Cerebellar cortex (tissue), 1 donor: ENCODE measurements at places on chromosomes 5 and 9.

DNA sequence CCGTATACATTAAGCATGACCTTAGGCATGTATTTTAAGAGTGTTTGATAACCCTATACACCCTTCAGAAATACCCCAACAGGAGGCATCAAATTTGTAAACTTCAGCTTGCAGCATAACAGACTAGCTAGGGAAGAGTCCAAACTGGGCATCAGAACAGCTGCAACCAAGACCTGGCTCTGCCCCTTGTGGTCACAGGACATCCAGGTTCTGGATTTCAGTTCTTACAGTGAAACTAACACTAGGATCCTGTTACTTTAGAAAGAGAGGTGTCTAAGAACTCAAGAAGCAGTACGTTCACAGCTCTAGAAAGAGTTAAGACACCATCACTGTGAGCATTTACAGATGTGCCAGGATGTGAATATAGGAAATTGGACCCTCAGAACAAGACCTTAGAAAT is 229.8 kb downstream of the BNC2 start:
- peak; percentile 25 for DNase-seq

GRCh38 chr5:34957321-34957720 is 28.0 kb downstream of the DNAJC21 start:
- DNase-seq: no peak

DNA sequence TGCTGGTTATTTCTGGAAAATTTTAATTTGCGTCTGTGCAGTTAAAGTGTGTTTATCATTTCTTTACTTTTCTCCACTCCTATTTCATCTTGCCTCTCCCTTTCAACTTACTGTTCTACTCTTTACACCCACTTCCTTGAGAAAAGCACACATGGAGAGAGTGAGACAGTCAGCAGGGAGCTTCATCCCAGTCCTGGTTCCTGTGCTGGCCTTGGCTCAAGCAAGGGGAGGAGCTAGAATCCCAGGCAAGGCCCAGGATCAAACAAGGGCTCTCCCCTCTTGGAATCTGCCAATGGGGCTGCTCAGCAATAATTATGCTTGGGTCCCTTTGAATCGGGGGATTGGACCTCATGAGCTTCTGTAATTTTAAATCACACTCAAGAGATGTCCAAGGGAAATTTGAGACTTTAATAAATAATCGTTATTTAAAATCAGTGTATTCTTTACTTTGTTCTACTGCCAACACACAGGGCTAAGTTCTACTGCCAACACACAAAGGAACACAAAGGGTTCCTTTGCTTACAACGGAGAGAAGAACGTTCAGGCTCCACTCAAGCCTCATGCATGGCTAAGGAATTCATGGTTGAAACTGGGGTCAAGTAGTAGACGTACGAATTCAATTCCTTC is 439.3 kb upstream of the DAB2 start:
- no peak for DNase-seq

DNA sequence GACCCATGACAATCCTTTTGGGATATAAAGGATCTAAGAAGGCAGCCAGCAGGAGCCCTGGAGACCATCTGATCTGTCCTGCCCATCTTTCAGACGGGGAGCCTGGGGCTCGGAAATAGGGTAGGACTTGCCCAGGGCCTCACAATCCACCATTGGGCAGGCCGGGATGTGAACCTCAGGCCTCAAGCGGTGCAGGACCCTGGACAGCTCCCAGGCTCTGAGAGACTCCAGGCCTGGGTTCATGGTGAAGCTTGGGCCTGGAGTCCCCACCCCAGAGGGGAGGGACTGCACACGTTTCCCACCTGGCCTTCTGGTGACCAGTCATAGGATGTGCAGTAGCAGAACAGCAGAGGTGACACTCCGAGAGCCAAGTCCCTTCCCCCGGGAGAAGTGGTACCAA is 36.6 kb upstream of the RAPGEF1 start:
- no peak for DNase-seq

DNA sequence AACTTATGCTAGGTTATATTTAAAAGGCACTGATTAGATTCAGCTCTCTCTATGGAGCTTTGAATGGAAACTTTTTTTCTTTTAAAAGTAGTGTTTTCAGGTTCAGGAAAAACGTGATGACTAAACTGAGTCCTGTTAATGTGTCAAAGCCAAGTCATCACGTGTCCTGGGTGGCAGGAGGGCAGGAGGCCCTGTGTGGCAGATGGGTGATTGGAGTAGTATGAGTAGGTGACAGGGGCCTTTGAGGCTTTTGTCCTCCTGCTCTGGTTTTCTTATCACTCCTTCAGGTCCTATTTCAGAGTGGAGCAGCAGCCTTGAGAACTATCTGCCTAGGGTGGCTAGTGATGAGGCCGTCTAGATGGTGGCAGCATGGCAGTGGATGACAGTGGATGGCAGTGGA is 17.7 kb upstream of the CARTPT start:
- no peak for DNase-seq

- no peak for DNase-seq
Observed at GRCh38 chr9:138066049-138066448, 188.5 kb downstream of the CACNA1B start.

DNA sequence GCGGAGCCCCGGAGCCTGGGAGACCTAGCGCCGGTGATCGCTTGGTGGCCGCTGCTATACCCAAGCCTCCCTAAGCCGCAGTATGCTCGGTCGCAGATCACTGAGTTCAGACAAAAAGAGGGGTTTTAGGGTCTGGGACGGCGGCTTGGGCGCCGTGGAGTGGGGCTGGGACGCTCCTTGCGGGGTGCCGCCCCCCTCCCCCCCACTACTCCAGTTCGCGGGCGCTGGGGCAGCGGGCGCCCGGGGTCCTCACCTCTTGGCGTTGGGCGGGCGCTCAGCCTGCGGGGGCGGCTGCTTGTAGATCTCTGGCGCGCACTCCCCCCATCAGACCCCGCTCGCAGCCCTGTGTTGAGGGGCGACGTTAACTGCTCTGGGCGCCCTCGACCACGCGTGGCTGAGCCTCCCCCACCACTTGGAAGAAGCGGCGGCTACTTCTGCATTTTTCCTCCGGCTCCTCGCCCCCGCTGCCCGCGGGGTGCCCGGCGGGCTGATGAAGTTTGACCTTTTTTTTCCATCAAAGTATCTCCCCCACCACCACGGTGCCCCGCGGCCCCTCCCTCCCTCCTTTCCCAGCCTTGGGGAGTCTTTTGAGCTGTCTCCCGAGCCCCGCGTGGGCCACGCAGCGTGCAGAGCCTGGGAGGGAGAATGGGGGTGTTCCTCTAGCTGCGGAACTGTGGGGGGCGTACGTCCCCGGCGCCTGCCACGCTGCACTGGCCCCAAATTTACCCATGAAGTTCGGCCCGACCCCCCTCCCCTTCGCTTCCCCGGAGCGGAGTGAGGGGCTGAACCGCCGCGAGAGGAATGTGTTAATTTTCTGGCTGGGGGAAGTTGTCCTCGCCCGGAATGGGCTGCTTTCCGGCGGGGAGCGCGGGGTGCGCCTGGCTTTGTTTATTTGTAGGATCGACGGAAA is 1.2 kb downstream of the CXXC5 start:
- DNase-seq: no peak

GRCh38 chr5:53246042-53246836 is 136.7 kb upstream of the MOCS2 start:
- no peak for DNase-seq

DNA sequence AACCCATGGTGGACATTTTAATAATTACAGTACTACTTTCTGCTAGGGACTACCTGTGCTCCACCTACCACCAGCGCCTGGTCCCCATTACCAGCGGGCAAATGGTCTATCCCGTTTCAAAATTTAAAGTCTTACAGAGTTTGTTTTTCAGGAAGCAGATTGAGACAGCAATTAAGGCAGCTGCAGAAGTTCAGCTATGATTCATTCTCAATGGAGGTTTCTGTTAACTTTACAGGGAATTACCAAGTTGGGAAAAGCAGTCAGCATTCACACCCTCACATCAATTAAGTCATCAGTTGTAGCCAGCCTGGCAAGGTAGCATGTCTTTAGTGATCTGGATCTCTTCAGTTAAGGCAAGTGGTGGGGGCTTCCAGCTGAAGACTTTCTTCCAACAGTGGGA is 410.6 kb upstream of the DAB2 start:
- no peak for DNase-seq

DNA sequence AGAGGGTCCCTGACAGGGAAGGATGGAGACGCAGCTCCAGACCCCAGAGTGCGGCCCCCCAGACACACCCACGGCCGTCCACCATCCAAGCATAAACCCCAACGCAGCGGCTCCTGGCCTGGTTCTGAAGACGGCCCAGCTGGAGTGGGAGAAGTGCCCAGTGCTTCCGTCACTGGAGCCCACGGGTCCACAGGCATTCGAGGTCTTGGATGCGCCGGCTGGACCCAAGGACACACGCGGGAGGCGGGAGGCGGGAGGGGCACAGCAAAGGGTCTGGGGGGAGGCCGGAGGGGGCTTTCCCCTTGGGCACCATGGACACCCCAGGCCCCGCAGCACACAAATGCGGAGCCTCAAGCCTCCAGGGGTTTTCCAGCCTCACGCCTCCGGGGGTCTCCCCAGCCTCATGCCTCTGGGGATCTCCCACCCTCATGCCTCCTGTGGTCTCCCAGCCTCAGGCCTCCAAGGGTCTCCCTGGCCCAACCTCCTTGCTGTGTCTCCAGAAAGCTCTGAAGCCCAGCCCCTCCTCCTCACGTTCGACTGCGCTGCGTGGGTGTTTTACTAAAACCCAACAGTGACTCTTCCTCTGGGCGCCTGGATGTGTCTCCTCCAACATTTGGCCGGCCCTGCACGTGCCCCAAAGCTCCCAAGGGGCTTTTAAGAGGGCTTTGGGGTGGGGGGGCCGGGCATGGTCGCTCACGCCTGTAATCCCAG is 15.2 kb downstream of the EXD3 start:
- DNase-seq: peak; percentile 22

DNA sequence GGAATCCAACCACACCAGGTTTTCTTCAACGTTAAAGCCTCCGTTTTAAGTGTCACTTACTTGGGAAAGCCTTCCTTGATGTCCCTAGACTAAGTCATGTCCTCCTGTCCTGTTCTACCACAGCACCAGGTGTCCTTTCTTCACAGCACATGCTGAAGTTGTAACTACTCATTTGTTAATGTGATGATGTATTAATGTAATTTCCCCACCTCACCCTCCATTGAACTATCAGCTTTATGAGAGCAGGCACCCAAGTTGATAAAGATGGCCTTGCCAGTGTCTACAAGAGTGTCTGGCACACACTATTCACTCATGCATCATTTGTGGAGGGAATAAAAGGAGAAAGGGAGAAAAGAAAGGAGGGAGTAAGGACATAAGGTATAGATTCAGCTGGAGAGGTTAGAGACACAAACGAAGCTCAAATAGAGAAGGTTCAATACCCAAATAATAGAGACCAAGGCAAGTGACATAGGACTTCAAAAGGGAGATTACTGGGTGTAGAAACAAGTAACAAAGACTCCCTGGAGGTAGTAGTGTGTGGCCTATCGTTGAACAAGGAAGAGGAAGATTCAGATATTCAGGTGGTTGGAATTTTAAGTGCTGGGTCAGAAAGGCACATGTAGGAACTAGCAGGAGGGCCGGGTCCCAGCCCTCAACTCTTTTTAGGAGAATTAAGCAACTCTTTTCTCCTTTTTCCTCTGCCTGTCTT is 6.6 kb downstream of the ITK start:
- no peak for DNase-seq

DNA sequence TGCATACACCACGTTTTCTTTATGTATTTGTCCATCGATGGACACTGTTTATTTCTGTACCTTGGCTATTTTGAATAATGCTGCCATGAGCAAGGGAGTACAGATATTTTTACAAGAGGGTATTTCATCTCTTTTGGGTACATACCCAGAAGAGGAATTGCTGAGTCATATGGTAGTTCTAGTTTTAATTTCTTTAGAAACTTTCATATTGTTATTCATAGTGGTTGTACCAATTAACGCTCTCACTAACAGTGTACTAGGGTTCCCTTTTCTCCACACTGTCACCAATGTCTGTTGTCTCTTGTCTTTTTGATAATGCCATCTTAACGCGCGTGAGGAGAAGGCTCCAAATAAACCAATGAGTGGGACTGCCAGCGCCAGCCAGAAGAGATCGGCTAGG is 257.6 kb upstream of the EDIL3 start:
- DNase-seq: no peak

DNA sequence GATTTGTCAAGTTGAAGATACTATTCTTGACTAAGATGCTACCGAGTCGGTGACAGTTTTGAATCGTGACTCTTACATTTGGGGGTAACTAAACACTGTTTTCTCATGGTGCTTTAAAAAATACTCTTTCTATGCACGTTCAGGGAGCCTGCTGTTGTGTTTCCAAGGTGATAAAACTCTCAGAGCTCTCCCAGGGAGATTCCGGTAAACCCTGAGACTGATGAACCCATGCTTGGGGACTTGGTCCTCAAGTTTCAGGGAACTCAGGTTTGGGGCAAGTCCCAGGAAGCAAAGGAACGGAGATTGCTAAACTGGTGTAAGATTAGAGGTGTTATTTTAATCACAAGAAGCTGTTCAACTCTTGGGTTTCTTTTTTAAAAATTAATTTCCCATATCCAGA is 1.4 kb downstream of the GDA start:
- no peak for DNase-seq

- DNase-seq: no peak
Observed at GRCh38 chr9:79575547-79575946, 3.8 kb downstream of the TLE4 start.

- no peak for DNase-seq
Observed at GRCh38 chr5:60535198-60535597, 164.8 kb downstream of the DEPDC1B start.

- no peak for DNase-seq
Observed at GRCh38 chr5:106874974-106875373, 795.8 kb downstream of the EFNA5 start.

DNA sequence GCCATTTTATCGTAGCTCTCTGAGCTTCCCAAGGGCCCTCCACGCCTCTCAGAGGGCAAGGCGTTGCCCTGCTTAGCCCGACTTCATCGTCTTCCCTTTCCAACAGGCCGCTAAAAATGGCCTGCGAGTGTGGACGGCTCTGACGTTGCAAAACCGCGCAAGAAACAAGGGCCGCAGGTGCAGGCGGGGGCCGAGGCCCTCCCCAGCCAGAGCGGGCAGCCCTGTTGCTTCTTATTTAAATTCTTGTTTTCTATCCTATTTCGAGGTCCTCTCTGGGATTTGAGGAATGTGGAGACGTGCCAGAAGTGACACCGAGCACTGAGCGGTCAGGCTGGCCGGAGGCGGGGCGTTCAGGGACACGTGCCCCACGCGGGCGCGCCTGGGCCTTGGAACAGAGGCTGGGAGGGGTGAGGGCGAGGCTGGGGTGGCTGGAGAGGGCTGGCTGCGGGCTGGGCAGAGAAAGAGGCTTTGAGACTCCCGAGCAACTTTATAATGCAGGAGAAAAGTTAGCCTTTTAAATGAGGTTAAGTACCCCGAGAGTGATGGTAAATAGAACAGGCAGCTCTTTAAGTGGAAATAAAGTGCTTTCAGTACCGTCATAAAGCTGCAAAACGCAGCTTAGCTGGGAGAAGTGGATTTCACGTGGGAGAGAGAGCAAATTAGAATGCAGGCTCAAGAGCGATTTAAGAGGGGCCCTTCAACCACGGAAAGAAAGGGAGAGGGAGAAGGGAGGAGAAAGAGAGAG is 243.6 kb downstream of the AUH start:
- DNase-seq: peak; percentile 66

- DNase-seq: no peak
Observed at GRCh38 chr9:108562176-108562575, 293.6 kb downstream of the ACTL7B start.

GRCh38 chr5:83097689-83098231 is 20.4 kb downstream of the XRCC4 start:
- no peak for DNase-seq
